ENCODE measurements at places on chromosomes 2 and 18.

DNA sequence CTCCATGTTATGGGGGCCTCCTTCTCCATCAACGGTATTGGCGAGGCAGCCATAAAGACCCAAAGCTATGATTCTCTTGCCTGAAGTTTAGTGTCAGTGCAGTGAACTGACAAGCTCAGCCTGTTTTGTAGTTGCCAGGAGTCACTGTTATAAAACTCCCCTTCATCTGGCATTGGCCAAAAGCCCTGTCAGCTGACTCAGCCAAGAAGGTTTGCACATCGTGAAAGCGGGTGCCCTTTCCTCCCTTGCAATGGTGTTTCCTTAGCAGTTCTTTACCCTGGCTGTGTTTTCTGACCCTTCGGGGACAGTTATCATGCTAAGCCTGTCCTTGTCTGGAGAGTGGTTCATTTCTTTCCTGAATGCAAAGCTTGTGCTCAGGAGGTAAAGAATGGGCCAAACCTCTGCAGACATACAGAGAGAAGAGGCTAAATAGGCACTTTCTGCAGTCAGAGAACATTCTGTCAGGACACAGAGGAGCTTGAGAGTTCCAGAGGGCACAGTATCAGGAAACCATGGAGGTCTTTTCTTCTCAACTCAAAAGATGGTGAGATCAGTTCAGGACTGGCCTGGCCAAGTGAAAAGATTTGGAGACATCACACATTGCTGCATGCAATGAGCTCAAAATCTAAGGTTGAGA is 414.2 kb downstream of the ZNF521 start:
- DNase-seq = no peak

GRCh38 chr18:45121146-45121545 is 440.5 kb downstream of the SETBP1 start:
- DNase-seq = no peak

- no peak for DNase-seq
These were observed 41.3 kb downstream of the ATF2 start for GRCh38 chr2:175126661-175127060.

DNA sequence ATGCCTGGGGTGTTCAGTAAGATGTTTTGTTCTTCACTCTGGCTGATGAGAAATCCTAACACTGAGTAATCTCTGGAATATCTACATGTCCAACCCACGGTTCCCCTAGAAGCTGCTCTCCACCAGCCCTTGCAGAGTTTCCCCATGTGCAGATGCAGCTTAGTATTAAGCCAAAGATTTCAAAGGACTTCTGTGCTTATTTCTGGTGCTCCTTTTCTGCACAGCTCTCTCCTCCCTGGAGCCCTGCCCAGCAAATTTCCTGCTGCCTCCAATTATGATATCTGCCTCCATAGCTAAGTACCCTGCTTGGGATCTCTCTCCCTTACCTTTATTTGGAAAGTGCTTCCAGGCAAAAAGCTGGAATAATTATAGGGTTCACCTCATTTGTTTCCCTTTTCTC is 949.3 kb downstream of the BCL11A start:
- DNase-seq = no peak

- DNase-seq = peak; percentile 73
These were observed 8.7 kb upstream of the SERPINB13 start for GRCh38 chr18:63578357-63578958.

GRCh38 chr2:231306791-231307393 is 88.6 kb upstream of the B3GNT7 start:
- DNase-seq = no peak

DNA sequence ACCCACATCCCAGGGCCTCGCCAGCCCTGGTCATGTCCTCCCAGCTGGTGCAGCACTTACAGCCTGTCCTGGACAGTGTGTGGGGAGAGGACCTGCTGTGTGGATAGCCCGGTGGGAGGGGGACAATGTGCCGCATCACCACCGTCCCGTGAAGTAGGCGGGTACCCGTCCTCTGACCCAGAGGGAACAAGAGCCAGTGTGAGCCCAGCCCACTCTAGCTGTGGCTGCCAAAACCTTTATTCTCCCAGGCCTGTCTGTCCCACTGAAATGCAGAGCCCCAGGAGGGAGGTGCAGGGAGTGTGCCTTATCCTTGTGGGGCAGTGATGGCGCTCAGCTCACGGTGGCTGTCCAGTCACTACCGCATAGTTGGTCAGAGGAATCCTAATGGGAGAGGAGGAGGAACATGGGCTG is 1.7 kb downstream of the TRAF3IP1 start:
- no peak for DNase-seq

- DNase-seq = no peak
These were observed 248.4 kb upstream of the KCNJ3 start for GRCh38 chr2:154449951-154450658.

DNA sequence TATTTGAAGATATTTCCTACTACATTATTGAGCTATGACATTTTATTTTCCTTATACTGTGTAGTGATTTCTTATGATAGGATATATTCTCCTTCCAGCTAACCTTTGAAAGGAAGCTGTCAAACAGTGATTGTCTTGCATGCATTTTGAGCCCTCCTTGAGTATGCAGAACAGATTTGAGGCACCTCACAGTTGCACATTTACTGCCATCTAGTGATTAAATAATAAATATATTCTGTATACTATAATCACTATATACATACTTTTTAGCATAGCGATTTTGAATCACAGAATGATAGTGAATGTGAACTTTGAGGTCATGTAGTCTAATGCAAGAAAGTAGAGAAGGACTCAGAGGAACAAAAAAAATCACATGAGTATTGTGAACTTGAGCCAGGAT is 268.4 kb upstream of the CDH19 start:
- peak; percentile 2 for DNase-seq

- DNase-seq = no peak
These were observed 94.8 kb upstream of the SMAD7 start for GRCh38 chr18:49045585-49045984.

DNA sequence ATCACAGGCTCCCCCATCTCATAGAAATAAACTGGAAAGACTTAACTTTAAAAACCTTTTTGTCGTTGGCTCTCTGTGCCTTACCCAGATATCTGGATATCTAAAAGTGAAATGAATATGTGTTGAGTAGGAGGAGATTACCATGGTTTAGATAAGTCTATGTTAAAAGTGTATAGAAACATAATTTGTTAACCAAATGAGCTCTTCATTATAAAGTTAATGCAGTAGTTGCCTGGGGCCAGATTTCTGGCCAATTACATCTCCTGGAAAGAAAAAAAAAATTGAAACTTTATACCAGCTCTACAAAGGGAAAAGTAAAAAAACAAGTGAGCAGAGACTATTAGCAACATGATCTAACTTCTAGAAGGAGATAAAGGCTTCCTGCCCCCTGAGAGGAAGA is 259.6 kb upstream of the UBE2E3 start:
- DNase-seq = no peak

- no peak for DNase-seq
These were observed 121.4 kb downstream of the CTAGE1 start for GRCh38 chr18:22296304-22296703.

DNA sequence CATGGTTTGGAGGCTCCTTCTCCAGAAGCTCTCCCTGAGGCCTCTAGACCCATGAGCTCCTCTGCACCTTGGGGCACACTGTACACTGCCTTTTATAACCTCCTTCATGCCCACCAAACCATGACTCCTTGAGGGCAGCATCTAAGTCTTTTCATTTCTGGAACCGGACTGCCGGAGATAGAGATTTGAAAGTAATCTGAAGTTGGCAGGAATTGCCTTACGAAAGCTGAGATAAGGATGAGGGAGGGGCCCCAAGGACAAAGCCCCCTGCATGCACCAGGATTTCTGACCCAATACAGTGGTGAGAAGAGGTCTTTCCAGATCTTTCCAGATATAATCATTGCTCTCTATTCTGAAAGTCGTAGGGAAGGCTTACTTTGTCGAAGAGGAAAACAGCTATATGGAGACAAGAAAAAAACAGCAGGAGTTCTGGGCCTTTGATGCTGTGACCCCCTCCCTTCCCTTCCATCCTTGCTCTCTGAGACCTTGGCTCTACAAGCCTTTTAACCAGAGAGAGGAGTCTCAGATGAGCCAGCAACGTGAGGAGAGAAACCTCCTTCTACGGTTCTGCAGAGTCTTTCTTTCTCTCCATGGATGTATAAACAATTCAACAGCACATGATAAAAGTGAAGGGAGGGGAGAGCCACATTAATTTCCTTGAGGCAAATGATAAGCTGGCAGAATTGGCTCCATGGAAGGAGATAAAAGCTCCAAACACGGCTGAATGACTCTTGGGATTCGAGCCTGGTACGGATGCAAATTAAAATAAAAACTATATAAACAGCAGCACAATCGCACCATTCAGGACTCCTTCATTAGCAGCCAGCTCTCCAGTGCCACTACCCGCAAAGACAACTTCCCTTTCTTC is 88.0 kb upstream of the RTN4 start:
- DNase-seq = no peak

GRCh38 chr2:119423108-119423444 is 8.6 kb upstream of the TMEM37 start:
- no peak for DNase-seq

DNA sequence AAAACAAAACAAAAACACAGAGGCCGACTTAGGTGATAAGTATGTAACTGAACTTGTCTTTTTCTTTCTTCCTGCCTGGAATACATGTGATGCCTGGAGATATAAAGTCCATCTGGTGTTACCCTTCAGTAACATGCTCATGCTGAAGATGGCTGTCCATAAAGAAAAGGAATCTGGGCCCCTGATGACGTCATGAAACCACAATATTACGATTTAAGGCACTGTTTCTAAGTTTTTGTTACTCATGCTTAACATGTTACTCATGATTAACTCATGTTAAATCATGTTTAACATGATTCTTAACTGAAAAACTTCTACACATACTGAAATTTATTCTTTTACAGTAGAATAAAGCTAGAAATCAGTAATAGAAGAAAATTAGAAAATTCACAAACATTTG is 49.0 kb downstream of the STRADB start:
- no peak for DNase-seq

DNA sequence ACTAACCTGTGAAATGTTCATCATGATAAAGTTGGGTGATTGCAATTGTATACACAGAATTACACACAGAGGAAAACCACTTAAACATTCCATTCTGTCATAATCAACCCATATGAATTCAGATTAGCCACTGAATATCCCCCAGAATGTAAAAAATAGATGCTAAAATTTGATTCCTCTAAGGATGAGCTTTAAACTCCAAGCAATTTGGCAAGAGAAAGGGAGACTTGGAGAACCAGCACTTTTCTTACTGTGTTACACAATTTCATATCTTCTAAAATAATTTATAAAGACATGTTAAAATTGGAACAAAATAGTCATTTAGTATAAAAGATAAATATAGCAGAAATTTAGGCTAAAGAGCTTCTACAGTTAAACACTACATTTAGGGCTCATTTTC is 146.3 kb upstream of the LMAN1 start:
- DNase-seq = no peak

GRCh38 chr2:226798422-226799210 is 1.0 kb downstream of the IRS1 start:
- no peak for DNase-seq

- no peak for DNase-seq
These were observed 776.0 kb downstream of the TSN start for GRCh38 chr2:122531290-122532071.

- DNase-seq = peak; percentile 67
These were observed 1.1 kb downstream of the HPCAL1 start for GRCh38 chr2:10303694-10304378.

DNA sequence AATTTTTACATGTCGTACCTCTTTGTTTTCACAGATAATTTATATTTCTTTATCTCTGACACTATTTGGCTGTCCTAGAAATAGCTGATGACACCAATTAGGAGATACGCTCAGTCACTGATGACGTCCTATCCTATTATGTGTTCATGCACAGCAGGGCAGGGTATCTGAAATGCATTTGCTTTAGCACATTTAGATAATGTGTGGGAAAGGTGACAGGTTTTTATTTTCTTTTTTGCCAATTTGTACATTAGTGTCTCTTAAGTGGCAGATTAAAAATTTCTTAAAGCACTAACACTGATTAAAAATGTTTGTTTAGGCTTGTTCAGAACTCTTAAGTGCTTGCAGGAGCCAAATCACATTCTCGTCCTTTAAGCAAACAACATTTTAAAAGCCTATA is 39.7 kb downstream of the CDC42EP3 start:
- no peak for DNase-seq

GRCh38 chr2:100205174-100205573 is 62.8 kb upstream of the AFF3 start:
- DNase-seq = no peak

DNA sequence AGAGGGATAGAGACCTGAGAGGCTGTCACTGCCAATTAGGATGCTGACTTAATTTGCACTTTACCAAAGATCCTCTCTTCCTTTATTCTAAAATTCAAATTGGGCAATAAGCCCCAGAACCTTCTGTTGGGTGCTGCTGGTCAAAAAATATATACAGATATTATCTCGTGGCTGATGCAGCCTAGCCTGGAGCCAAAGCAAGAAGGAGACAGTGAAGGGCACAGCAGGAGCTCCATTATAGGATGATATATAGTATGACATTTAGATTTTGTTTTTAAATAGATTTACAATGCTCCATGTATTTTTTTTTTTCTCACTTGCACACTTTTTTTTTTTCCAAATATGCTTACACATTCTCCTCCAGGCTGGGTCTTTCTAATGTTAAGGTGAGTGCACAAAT is 579.3 kb downstream of the PIK3C3 start:
- DNase-seq = no peak

GRCh38 chr2:68465081-68465916 is 1.8 kb downstream of the FBXO48 start:
- no peak for DNase-seq

DNA sequence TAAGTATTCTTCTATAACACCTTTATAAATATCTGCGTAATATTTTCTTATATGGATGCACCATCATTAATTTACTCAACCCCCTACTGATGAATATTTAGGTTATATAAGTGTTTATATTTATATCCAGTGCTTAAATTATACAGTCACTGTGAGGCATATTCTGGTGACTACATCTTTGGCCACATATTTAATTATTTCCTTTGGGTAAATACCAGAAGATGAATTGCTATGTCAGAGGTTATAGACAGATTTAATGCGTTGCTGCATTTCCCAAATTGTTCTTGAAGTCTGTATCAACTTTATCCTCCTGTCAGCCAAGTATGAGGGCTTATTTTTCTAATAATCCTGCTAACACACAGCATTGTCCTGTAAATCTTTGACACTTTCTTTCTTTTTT is 18.7 kb downstream of the DYSF start:
- no peak for DNase-seq

DNA sequence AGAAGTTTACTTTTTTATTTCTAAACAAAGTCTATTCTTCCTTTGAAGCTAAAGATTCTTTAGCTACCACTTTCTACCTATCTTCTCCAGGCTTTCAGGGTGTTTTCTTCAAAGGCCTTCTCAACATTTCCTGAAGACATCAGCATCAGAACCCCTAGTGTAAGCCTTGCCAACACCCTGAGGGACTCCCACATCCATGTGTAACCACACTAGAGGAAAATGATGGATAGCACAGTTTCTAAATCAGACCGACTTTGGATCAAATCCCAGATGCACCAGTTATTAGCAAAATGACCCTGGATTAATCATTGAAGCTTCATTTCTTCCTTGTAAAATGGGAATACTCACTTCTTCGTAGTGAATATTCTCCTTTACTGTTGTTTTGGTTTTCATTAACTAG is 4.7 kb upstream of the TTN start:
- DNase-seq = no peak

- no peak for DNase-seq
These were observed 125.8 kb downstream of the NUP35 start for GRCh38 chr2:183250061-183250460.

- DNase-seq = no peak
These were observed 18.6 kb downstream of the NRXN1 start for GRCh38 chr2:51013079-51013932.

- no peak for DNase-seq
These were observed 16.1 kb upstream of the CREB1 start for GRCh38 chr2:207513551-207514257.

GRCh38 chr18:3782901-3783300 is 332.9 kb downstream of the TGIF1 start:
- DNase-seq = no peak
